ENCODE measurements at places on chromosomes 11 and 22.
A peak's percentile ranks its signal among the peaks of the same experiment; 100 is the strongest.

GRCh38 chr22:48822278-48823233, 1005.1 kb downstream of the BRD1 start:
- peaks cover 49% of the 10 kb centered on the region for H3K4me1 ChIP-seq
- no peaks in the 10 kb centered on the region for H3K36me3 ChIP-seq
- H3K27ac ChIP-seq: no peak overlapping the region

GRCh38 chr11:36360318-36360717, 64.2 kb downstream of the PRR5L start:
- H3K36me3 ChIP-seq: no peaks in the 10 kb centered on the region
- no peak for DNase-seq
- H3K27ac ChIP-seq: no peak overlapping the region
- peaks cover 7% of the 10 kb centered on the region for H3K27me3 ChIP-seq

DNA sequence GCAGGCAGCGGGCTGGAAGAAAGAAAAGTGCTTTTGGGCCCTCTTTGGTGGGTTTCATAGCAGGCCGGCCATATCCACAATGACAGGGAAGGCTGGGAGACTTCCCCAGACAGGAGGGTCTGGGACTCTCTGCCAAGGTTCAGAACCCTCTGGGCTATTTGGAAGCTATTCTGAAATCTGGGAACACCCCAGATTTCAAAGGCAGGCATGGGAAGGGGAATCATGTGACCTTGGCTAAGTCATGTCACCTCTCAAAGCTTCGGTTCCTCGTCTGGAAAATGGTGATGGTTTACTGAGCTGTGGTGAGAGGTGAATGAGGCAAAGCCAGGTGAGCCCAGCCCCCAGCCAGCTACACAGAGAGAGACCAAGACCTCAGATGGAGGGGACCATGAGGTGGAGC, 4.6 kb downstream of the CASTOR1 start:
- no peaks in the 10 kb centered on the region for H3K27me3 ChIP-seq
- DNase-seq: no peak
- no peaks in the 10 kb centered on the region for H3K36me3 ChIP-seq
- H3K4me1 ChIP-seq: peaks cover 15% of the 10 kb centered on the region
- H3K27ac ChIP-seq: no peak overlapping the region

- no peak overlapping the region for H3K27ac ChIP-seq
- H3K27me3 ChIP-seq: peaks cover 30% of the 10 kb centered on the region
- H3K4me3 ChIP-seq: no peak overlapping the region
- H3K4me1 ChIP-seq: peaks cover 35% of the 10 kb centered on the region
Measured at GRCh38 chr22:24430431-24431308, 3.3 kb downstream of the ADORA2A start.

DNA sequence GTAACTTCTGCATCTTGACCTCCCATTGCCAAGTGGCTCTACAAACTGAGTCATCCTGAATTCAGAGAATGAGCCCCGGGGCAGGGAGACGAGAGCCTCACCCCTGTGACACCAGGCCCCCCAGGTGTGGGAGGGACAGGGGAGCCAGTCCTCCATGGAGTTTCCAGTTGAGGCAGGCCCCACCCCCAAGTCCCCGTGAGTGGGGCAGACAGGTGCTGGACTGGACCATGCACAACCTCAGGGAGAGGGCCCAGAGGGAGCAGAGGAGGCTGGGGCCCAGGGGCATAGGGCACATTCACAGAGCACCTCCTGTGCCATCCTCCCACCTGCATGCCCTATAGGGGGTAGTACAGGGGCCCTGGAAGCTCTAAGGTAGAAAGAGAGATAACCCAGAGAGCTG, 180.8 kb downstream of the BRD1 start:
- peaks cover 27% of the 10 kb centered on the region for H3K4me1 ChIP-seq
- H3K27ac ChIP-seq: peak overlapping the region; percentile 85
- H3K27me3 ChIP-seq: peaks cover 21% of the 10 kb centered on the region
- H3K4me3 ChIP-seq: no peak overlapping the region
- H3K36me3 ChIP-seq: no peaks in the 10 kb centered on the region
- DNase-seq: no peak

DNA sequence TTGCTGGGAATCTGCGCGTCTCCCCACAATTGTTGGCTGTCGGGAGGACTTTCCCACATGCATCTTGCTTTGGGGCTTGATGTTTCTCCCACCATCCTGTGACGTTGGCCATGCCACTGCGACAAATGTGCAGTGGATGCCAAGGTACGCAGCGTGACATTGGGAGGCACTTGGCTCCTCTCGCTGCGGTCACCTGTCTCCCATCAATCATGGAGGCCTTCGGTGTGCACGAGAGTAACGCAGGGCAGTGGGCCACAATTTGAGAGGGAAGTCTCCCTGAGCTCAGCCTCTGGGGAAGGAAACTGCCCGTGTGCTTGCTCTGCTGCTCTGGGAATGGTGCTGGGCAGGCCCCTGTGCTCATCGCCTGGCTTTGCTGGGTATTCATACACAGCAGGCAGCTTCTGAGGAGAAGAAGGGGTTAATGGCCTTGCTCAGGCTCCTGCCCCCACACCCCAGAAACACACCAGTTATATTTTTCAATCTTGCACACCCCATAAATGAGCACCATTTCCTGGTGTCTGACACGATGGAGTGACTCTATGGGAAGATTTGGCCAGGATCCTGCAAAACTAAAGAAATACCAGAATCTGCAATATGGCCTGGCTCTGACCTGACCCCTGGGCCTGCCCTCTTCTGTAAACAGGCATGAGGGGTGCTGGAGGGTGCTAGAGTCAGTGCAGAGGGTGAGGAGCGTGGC, 153.5 kb downstream of the ADAMTS15 start:
- H3K4me3 ChIP-seq: no peak overlapping the region
- H3K27me3 ChIP-seq: no peaks in the 10 kb centered on the region
- peaks cover 71% of the 10 kb centered on the region for H3K4me1 ChIP-seq
- H3K27ac ChIP-seq: no peak overlapping the region

DNA sequence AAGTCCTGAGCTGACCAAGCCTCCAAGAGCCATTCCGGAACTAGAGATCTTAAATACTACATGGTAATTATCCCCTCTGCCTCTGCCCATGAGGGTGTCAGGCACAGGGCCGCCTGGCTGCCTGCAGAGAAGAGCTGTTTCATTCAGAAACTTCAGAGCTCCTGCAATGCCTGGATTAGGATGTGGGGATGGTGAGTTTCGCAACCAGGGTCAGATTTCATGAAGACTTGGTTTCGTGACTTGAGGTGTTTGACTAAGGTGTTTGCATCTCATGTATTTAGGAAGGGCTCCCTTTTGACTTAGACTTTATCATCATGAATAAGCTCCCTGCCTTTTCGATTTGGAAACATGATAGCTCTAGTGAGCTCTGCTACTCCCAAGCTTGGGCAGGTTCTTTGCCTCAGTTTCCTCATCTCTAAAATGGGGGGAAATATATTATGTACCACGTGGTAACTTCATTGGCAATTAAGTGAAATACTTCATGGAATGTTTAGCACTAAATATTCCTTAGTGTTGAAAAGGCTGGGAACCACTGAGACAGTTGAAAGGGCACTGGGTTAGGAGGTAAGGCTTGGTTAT, 9.1 kb downstream of the TIMP3 start:
- peak overlapping the region; percentile 24 for H3K4me3 ChIP-seq
- peaks cover 33% of the 10 kb centered on the region for H3K27me3 ChIP-seq
- H3K27ac ChIP-seq: peak overlapping the region; percentile 55
- H3K4me1 ChIP-seq: peaks cover 21% of the 10 kb centered on the region
- DNase-seq: no peak

- H3K4me1 ChIP-seq: no peaks in the 10 kb centered on the region
- no peak overlapping the region for H3K4me3 ChIP-seq
- H3K36me3 ChIP-seq: no peaks in the 10 kb centered on the region
- DNase-seq: no peak
- H3K27me3 ChIP-seq: no peaks in the 10 kb centered on the region
- H3K27ac ChIP-seq: no peak overlapping the region
Measured at GRCh38 chr11:59223611-59224010, 10.9 kb upstream of the MPEG1 start.

DNA sequence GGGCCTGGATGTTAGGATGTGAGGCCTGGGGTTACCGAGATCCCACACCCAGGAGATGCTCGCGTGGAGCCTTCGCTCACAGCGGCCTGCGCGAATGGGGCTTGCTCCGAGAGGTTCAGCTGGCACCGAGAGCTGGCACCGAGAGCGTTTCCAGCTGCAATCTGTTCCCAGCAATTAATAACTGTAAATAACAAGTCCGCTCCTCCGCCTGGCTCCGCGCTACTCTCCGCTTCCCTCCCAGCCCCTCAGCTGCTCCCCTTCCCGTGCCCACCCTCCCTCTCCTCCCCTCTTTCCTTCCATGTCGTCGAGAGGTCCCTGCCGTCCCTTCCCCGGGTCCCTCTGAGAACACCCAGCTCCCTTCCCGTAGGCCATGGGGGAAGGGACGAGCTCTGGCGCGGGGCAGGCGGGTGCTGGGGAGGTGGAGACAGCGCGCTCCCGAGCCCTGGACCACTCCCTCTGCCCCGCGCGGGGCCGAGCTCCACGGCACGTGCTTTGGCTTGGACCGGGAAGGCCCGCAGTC, 110.8 kb downstream of the WNT7B start:
- peaks cover 26% of the 10 kb centered on the region for H3K4me1 ChIP-seq
- H3K27me3 ChIP-seq: peaks cover 78% of the 10 kb centered on the region
- no peak overlapping the region for H3K27ac ChIP-seq
- peak overlapping the region; percentile 30 for H3K4me3 ChIP-seq

DNA sequence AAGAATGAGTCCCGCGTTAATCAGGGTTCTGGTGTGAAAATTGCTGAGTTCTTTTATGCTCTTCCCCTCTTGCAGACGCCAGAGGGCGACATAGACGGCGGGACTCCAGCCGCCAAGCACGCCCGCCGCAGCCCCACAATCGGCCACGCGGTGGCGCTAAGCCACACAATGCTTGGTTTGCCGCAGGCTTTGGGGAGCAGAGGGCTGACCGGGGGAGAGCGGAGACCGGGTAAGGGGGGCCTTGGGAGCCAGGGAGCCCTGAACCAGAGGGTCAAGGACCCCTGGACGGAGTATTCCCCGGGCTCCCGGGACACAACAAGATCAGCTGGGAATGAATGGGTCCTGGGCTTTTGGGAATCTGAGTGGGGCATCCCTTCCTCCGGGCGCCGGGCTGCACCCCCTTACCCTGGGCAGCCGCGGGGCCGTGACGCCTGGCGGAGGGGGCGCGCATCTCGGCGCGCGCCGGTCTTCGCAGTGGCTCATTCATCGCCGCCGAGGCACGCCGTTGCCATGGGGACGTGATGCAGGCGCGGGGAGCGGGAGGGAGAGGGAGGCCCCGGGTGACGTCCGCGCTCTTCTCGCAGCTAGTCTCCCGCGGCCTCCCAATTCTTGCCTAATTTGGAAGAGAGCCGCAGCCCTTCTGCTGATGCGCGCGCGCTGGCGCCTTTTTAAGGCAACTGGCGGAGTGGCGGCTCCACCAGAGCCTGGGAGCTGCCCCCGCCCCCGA, 12.2 kb upstream of the NPAS4 start:
- H3K4me1 ChIP-seq: peaks cover 8% of the 10 kb centered on the region
- DNase-seq: peak; percentile 98
- H3K27me3 ChIP-seq: peaks cover 44% of the 10 kb centered on the region
- no peaks in the 10 kb centered on the region for H3K36me3 ChIP-seq

DNA sequence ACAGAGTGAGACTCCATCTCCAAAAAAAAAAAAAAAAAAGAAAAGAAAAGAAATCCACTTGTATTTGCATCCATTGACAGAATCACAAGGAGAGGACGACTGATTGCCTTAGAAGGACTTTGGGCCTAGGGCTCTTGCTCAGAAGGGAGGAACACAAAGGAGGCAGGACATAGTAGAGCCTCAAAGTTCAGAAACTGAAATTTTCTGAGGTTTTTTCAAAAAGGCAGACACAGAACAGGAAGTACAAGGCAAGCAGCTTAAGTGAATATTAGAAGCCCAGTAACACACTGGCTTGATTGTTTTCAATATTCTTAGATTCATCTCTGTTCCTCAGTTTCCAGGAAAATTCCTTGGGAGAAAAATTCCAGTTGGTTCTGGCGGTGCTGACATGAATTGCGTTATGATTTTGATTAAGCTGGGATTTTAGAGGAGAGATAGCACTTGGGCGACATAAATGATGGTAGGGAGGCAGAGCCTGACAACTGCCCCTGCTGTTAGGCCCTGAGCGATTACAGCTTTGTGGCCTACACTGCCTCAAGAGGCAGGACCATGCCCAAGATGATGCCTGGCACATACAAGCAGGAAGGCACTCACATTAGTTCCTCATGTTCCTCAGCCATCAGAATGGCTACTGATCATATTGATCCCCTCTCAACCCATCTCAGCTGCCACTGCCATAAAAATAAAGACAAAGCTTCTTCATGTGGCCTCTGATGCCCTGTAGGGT, 15.3 kb downstream of the CLPB start:
- H3K27me3 ChIP-seq: no peaks in the 10 kb centered on the region
- H3K36me3 ChIP-seq: peaks cover 22% of the 10 kb centered on the region
- DNase-seq: no peak

DNA sequence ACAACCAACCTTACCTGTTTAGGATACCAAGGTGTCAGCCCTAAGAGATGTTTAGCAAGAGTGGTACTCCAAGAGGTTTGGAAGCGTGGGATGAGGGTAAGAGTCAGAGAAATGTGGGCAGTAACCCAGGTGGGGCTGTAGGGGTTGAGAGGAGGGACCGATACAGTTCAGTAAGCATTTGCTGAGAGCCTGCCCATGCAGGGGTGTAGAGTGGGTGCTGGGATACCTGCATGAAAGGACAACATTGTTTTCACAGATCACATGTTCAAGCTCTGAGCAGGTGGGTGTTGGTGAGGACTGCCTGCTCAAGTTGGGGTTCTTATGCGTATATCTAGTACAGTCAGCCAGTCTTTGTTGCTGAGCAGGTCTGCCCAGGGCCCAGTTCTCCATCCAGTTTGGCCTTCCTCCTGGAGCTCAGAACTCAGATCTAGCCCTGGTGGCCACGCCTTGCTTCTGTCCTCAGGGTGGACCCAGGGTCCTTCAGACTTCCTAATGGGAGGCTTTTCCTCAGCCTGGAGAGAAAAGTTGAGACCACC, 14.8 kb downstream of the PPFIBP2 start:
- no peaks in the 10 kb centered on the region for H3K36me3 ChIP-seq
- peaks cover 13% of the 10 kb centered on the region for H3K27me3 ChIP-seq
- H3K27ac ChIP-seq: no peak overlapping the region
- H3K4me1 ChIP-seq: peaks cover 15% of the 10 kb centered on the region
- no peak overlapping the region for H3K4me3 ChIP-seq

DNA sequence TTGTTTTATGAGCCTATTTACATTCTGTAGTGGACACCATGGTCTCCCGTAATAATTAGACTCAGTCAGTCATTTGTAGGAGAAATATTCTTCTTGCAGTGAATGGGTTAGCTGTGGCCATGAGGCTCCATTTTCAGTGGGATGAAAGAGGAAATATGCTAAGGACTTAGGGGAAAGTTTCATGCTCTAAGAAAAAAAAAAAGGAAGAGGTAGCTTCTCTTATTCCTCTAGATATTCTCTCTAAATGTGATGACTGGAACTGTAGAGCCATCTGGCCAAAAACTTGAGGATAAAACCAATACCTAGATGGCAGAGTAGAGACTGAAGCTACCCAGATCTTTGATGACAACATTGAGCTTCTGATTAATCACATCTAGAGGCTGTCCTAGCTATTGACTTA, 75.8 kb upstream of the SESN3 start:
- H3K27ac ChIP-seq: no peak overlapping the region
- no peak for DNase-seq
- H3K27me3 ChIP-seq: peaks cover 4% of the 10 kb centered on the region
- H3K4me1 ChIP-seq: peaks cover 21% of the 10 kb centered on the region
- no peaks in the 10 kb centered on the region for H3K36me3 ChIP-seq
- H3K4me3 ChIP-seq: no peak overlapping the region

GRCh38 chr11:134630861-134631260, 218.8 kb upstream of the B3GAT1 start:
- H3K4me1 ChIP-seq: peaks cover 12% of the 10 kb centered on the region
- peaks cover 31% of the 10 kb centered on the region for H3K27me3 ChIP-seq
- H3K27ac ChIP-seq: no peak overlapping the region
- no peak for DNase-seq

GRCh38 chr11:123159183-123159857, 35.7 kb downstream of the CLMP start:
- peak overlapping the region; percentile 89 for H3K27ac ChIP-seq
- peaks cover 62% of the 10 kb centered on the region for H3K4me1 ChIP-seq
- H3K36me3 ChIP-seq: peaks cover 45% of the 10 kb centered on the region
- peaks cover 2% of the 10 kb centered on the region for H3K27me3 ChIP-seq
- no peak overlapping the region for H3K4me3 ChIP-seq
